ENCODE measurements at places on chromosomes 7 and 10.

DNA sequence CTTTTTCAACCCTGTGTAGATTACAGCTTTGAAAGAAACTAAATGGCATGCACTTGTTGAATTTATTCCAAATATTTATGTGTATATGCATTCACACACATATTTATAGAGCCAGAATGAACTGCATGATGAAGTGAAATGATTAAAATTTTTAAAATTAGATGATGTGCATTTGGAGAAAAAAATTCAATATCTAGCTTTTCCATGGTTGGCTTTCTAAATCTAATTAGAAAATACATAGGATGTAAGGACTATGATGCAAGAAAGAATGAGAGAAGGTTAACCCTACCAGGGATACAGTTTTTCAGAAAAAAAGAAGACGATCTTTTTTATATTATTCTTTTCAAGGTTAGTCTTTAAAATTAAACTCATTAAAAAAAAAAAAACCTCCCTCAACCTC is 204.5 kb downstream of the TRIL start:
- DNase-seq: no peak

GRCh38 chr10:6045878-6046772 is 16.0 kb downstream of the IL2RA start:
- peak; percentile 34 for DNase-seq

DNA sequence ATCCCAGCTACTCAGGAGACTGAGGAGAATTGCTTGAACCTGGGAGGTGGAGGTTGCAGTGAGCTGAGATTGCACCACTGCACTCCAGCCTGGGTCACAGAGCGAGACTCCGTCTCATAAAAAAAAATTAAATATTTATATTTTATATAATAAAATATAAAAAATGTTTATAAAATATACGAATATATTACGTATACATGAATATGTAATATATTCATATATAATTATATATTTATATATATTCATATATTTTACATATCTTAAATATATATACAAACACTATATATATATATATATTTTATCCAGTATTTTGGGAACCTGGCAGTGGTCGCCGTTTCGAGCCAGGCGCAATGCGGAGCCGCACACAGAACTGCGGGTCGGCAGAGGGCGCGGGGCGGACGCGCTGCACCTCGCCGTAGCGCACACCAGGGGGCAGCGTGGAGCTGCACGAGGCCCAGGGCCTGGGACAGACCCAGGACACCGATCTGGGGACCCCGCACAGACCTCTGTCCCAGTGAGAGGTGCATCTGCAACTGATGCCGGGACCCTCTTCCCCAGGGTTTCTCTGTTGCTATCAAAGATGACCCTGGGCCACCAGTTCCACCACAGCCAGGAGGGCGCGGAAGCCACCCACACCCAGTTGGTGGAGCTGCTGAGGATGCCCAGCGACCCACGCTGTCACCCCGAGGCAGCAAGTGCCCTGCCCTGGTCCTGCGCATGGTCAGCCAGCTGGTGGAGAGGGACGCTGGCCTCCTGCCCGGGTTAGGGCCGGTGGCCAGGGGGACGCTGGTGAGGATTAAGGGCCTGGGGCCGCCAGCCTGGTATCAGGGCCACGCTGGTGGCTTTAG is 22.7 kb downstream of the AP5Z1 start:
- peak; percentile 74 for DNase-seq

GRCh38 chr10:33152750-33153149 is 181.7 kb downstream of the NRP1 start:
- DNase-seq: no peak

- DNase-seq: peak; percentile 65
Measured at GRCh38 chr7:50632561-50633413, 67.6 kb upstream of the DDC start.

Measured in activated CD4-positive, alpha-beta memory T cell treated with anti-CD3 and anti-CD28 coated beads for 36 hours (primary cell).